ENCODE measurements at places on chromosomes 2 and 18.

GRCh38 chr2:39362595-39362994, 74.5 kb downstream of the MAP4K3 start:
- DNase-seq, result no peak

GRCh38 chr2:152618193-152618564, 99.1 kb downstream of the PRPF40A start:
- no peak for DNase-seq

DNA sequence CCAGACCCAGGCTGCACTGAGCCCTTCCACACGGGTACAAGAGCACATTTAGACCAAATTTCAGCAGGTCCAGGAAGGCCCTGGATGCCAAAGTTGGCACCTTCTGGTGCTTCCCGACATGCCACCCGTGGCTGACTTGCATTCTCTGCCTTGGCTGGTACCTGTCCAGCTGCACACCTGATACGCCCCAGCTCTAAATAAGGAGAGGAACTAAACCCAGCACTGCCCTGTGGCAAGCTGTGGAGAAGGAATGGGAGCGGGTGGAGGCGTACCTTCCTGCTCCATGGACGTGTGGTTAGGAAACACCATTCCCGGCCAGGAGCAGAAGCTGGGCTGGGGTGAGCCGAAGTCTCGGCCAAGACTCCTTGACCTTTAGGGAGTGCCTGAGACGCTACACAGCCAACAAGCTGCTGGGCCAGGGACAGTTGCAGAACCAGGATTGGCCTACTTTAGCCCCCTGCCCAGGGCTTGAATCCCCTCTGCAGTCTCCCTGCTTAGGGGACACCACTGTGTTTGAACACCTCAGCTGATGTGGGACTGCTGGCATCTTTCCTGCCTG, 86.5 kb upstream of the TAF1B start:
- DNase-seq, result no peak

DNA sequence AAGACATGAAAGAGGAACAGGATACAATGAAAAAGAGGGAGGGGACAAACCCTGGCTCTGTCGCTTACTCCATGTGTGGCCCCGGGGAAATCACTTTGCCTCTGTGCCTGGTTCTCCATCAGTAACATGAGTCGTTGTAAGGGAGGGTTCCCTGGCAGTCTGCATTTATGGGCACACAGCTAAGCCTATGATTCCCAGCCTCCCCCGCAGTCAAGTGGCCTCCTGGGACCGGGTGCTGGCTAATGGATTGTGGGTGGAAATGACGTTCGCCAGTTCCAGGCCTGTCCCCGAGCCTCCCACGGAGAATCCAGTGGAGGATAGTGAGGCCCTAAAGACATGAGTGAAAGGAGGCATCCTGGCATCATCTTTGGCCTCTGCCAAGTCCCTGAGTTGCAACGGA, 42.7 kb downstream of the SFXN5 start:
- DNase-seq, result no peak

- DNase-seq, result peak; percentile 38
Measured at GRCh38 chr2:232354069-232354468, 24.5 kb upstream of the ALPP start.

DNA sequence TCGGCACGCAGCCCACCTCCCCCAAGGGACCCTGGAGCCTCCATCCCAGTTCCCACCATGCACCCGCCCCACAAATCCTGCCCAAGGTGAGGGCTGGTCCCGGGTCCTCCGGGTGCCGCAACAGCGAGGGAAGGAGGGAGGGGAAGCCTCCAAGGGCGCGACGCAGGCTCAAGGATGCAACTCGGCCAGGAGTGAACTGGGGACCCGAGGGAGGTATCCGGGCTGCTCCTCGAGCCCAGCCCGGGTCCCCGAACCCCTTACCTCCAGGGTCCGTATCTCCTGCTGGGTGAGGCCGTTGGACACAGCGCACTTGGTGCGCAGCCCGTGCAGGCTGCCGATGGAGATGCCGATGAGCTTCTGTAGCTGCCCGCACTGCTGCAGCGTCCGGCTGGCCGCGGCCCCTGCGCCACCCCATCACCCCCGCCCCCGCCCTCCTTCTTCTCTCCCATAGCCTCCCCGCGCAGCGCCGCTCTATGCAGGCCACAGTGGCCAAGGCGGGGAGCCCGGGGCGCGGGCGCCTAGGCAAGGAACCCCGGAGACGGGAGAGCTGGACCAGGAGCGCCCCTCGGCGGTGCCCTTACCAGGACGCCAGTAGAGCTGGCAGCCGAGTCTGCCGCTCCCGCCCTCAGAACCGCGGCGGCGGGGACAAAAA, 124.1 kb downstream of the ANKRD30BL start:
- DNase-seq, result peak; percentile 61

- DNase-seq, result no peak
Measured at GRCh38 chr2:205868773-205869333, 186.6 kb downstream of the NRP2 start.

GRCh38 chr2:201931951-201932350, 101.7 kb upstream of the FZD7 start:
- no peak for DNase-seq

- no peak for DNase-seq
Measured at GRCh38 chr2:1360144-1360543, 53.1 kb upstream of the TPO start.

- DNase-seq, result no peak
Measured at GRCh38 chr2:233706720-233707119, 6.0 kb upstream of the UGT1A5 start.

DNA sequence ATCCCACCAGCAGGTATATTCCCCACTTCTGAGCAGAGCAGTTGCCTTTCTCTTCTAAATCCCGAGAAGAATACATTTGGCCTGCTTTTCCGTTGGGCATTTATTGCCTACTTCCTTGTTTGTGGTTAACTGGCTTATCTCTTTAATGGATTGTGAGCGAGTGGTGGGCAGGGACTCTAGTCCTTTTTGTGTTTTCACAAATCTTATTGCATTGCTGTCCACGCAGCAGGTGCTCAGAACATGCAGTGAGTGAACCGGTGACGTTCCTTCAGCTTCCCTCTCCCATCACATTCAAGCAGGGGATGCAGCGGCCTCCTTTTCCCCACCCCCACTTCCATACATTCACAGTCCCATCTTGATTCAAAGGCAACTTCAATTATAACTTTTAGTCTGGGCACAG, 28.9 kb upstream of the GAREM2 start:
- DNase-seq, result no peak

DNA sequence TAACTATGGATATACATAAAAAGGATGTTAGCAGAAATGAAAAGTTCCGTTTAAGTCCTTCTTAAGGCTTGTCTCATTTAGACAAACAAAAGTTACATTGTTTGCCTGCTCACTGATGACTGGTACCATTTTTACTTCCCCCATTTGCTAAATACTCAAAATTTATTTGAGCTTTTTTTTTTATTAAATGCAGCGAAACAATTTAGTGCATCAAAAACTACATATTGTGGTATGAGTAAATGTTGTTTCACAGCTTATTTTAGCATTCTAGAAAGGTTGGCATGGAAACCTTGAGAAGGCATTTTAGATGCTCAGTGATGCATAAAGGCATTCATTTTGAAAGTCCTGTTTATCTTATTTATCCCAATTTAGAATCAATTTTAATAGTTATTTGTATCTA, 100.0 kb downstream of the MAP2 start:
- no peak for DNase-seq

GRCh38 chr18:45384137-45384961, 230.9 kb upstream of the SLC14A2 start:
- no peak for DNase-seq

- no peak for DNase-seq
Measured at GRCh38 chr18:70732916-70733315, 444.1 kb downstream of the SOCS6 start.

DNA sequence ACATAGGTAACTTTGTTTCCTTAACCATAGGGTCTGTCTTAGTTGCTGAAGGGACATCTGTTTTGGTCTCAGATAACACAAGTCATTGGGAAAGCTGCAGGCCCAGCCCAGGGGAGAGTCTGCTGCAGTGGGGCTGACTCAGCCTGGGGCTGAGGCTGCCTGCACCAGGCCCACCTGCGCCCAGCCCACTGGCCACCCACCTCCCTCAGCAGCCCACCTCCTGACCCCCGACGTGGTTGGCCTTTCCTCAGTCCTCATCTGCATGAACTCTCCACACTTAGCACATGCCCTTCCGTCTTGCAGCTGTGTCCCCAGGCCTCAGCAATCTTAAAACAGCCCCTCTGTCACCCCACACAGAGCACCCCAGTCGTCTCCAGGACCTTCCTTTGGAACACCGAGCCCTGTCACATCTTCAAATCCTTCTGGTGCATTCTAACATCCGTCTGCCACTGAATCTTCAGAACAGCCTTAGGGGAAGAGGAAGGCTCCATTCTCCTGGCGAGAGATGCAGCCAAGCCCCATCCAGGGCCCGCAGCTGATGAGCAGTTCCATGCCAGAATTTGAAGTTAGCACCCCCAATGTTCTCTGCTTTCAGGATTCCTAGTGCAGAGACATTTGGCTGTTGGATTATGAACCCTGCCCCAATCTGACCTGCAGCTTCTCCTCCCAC, 231.4 kb downstream of the SEPTIN10 start:
- DNase-seq, result peak; percentile 12

DNA sequence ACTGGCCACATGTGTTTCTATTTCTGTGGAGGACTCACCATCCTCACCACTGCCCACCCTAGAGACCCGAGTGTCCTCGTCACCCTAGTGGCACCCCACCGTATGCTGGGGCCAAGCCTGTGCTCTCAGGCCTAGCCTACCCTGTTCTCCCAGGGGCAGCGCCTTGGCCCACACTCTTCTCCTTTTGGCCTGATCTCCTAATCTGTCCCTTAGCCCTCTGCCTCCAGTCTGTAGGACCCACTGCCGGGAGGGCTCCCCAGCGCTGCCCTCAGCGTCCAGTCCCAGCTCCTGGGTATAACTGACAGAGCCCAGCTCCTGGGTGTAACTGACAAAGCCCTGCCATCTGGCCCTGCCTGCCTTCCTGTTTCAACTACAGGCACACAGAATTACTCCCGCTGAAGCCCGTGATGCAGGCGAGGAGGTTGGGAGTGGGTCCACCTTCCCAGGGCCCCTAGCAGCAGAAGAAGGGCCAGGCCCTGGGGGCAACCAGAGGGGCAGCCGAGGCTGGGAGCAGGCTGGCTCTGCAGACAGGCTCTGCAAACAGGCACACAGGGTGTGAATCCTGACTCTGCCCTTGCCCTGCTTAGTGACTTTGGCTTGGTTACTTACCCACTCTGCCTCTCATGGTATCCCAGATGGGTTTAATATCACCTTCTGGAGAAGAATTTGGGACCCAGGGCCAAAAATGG, 25.6 kb upstream of the PTMA start:
- no peak for DNase-seq

GRCh38 chr18:73615506-73615905, 532.1 kb downstream of the FBXO15 start:
- no peak for DNase-seq

GRCh38 chr2:42230891-42231290, 61.7 kb downstream of the EML4 start:
- no peak for DNase-seq

DNA sequence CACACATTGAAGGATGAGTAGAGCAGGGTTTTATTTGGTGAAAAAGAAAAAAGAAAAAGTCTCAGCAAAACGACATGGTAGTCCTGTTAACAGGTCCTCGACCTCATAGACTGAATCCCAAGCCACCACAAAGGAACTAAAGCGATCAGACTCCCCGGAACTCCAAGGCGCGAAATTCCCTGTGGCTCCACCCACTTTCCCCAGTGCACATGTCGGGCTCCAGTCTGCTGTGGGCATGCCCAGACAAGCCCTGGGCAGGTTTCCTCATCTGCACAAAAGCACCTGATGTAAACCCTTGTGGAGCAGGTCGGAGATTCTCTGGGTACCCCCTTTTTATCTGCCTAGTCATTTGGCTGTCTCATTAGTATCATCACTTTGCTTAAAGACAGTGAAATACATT, 170.7 kb upstream of the FSIP2 start:
- no peak for DNase-seq

DNA sequence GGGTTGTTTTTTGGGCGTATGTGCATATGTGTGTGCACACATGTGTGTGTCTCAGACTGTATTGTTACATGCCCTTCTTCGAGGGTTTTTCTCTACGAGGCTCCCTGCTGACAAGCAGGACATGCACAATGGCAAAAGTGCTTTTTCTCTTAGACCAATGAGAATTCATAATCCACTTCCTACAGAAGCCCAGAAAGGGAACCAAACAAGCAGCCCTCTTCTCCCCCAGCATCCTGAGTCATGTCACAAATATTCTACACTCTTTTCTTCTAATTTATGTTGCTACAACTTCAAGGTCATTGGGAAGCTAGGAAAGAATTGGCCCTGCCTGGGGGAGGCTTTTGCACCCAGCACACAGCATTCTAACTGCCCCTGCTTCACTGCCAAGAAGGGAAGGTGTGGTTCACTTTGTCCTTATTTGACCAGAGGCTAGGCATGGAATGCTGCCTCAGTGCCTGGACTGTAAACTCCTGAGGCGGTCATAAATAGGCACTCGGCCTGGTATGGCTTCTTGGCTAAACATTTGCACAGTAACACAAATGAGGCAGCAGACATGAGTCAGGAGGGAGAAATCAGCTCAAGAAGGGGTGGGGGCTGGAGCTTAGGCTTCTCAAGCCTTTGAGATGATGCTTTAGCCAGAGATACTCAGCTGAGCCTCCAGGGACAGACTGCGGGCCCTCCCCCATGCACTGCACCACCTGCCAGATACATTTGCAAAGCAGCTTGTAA, 92.7 kb upstream of the KLF7 start:
- no peak for DNase-seq

GRCh38 chr18:11165952-11166351, 16.6 kb upstream of the PIEZO2 start:
- DNase-seq, result no peak

GRCh38 chr18:34543945-34544344, 166.2 kb upstream of the DTNA start:
- no peak for DNase-seq

GRCh38 chr2:186064507-186064906, 325.9 kb downstream of the FSIP2 start:
- DNase-seq, result no peak

DNA sequence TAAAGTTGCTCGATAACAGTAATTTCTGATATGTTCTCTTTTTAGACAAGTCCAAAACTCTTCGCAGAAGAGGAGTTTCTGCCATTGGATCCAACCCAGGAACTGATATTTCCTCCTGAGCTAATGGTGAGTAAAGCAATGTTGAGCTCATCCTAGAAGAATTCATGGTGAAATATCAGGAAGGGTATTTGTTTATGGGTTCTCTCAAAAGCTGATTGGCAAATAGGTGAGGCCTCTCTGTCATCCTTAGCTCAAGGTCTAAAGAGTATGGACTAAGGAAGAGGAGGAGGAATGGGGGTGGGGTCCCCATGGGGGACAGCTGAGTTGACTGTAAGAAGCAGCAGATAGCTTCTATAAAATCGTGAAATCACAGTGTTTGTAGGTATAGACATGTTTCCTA, 18.2 kb downstream of the AOX1 start:
- DNase-seq, result no peak

GRCh38 chr18:44035554-44035953, 645.1 kb upstream of the SETBP1 start:
- DNase-seq, result no peak

GRCh38 chr2:86776532-86776931, 14.2 kb downstream of the CD8A start:
- no peak for DNase-seq
